ENCODE measurements at places on chromosomes 11 and 22.

GRCh38 chr11:27721264-27722116 is 21.2 kb upstream of the BDNF start:
- DNase-seq: no peak

GRCh38 chr11:63917692-63918506 is 935 bp upstream of the RCOR2 start:
- peak; percentile 33 for DNase-seq

GRCh38 chr11:37092487-37092886 is 494.5 kb upstream of the RAG2 start:
- DNase-seq: no peak

DNA sequence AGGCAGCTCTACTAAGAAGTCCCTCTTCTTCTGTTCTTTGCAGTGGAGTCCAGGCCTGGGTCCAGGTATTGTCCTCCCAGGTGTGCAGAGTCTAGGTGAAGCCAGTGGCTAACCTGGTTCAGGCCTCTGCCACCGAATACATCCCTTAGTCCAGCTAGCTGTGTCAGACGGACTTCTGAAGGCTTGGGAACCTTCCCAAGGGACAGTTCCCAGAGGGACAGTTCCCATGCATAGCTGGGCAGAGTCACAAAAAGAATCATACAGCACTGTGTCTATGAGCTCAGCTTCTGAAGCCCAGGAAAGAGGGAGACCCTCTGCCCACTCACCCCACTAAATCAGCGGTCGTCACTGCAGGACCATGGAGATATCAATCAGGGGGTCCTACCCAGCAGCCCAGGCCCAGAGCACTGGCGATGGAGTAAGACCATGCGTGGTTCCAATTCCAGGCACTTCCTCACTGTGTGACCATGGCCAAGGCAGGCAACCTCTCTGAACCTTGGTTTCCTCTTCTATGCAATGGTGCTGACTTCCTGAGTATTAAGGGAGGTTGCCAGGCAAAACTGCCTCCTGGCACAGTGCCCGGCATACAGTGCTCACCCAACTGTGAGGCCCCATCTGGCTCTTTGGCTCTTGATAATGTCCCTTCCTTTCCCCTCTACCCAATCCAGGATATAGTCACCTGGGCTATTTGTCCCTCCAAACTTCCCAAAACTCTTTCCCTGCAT is 3.4 kb downstream of the MS4A10 start:
- no peak for DNase-seq

GRCh38 chr22:30866216-30866615 is 102.4 kb downstream of the MORC2 start:
- no peak for DNase-seq

- DNase-seq: no peak
Observed at GRCh38 chr11:20003351-20003750, 156.9 kb downstream of the DBX1 start.

GRCh38 chr11:72303179-72303578 is 59.2 kb upstream of the PHOX2A start:
- DNase-seq: no peak

DNA sequence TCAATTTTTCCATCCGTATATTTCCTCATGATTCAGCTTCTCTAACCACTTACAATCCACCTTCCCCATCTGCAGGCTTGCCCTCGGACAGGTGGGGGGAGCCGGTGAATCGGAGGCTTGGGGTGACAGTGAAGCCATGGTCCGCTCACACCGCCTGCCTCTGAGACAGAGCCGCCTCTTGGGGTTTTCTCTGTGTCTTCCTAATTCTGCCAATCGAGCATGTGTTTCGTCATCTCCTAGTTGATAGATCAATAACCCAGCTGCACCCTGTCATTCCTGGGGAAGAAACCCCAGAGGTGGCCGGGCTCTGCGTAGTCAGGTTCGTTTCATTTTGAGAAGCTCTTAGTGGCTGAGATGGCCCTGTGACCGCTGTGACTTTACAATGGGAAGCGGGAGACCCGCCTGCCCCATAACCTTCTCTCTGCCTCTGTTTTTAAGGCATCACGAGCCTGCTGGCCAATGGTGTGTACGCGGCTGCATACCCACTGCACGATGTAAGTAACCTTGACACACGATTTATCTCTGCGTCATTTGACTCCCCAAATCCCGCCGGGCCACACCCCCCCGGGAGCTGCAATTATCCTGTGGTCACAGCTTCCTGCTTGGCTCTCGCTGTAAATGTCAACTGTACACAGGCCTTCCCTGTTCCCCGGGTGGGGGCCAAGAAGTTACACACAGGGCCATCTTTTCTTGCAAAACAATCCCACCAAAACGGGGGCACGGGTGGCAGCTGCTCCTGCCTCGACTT is 33.3 kb downstream of the ANO1 start:
- DNase-seq: peak; percentile 5

DNA sequence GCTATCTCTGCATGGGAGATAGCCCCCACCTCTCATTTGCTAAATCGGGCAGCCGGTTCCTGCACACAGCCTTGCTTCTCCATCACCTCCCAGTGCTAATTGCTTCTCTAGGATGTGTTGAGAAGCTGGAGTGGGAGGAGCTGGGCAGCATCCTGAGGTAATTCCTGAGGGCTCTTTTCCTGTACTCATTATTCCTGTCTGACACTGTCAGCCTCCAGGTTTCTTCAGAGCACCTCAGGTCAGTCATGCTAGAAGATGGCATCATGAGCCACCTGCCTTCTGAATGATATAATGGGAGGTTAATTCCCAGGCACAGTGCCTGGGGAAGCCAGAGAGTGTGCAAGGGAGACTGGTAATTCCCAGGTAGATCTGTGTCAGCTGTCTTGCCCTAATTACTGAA is 133.0 kb downstream of the RAB38 start:
- no peak for DNase-seq

GRCh38 chr11:47587039-47587716 is 700 bp downstream of the FAM180B start:
- no peak for DNase-seq

DNA sequence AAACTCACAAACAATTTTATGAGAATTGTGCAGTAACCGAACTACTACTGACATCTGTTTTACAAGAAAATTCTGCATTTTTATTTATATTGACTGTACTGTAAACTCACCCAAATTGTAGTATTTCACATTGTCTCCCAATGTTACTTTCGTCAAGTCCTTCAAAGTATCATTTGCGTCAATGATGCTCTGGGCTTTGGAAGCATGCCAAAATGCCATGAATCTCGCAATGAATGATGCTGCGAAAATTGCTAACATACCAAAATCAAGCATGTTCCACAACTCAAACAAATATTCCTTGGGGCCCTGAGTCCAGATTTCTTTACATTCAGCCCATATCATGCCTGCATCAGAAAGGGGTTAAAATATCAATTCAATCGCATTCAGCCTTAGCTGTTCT is 107.6 kb downstream of the TRPC6 start:
- DNase-seq: no peak

DNA sequence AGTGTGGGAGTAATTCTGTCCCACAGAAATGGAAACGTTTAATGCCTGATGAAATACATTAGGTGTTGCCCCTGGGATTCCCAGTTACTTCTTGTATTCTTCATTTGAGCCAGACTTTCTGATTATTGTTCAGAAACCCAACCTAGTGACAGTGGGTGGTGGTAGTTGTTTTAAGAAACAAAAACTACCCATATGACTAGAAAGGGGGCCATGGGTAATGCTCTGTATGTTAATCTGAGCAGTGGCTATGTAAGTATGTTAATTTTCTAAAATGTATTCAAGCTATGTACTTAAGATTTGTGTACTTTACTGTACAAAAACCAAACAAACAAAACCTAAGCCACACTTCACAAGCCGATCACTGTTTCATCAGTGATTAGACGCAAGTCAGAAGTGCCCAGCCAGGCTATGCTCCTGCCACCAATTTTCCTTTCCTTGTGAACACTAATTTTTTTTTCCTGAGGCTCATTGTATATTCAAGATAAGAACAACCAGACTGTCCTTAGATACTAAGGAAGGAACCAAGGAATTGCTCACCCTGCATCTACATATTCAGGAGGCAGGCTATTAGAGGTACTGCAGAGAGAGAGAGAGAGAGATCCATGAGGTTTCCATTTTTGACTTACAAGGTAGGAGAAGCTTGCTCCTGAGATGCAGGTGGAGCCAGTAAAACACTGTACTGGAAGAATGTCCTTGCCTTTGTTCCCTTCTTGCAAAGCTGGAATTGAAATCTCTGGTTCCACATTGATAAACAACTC is 122.7 kb downstream of the DBX1 start:
- no peak for DNase-seq

GRCh38 chr11:91857179-91857578 is 367.4 kb upstream of the FAT3 start:
- DNase-seq: no peak

DNA sequence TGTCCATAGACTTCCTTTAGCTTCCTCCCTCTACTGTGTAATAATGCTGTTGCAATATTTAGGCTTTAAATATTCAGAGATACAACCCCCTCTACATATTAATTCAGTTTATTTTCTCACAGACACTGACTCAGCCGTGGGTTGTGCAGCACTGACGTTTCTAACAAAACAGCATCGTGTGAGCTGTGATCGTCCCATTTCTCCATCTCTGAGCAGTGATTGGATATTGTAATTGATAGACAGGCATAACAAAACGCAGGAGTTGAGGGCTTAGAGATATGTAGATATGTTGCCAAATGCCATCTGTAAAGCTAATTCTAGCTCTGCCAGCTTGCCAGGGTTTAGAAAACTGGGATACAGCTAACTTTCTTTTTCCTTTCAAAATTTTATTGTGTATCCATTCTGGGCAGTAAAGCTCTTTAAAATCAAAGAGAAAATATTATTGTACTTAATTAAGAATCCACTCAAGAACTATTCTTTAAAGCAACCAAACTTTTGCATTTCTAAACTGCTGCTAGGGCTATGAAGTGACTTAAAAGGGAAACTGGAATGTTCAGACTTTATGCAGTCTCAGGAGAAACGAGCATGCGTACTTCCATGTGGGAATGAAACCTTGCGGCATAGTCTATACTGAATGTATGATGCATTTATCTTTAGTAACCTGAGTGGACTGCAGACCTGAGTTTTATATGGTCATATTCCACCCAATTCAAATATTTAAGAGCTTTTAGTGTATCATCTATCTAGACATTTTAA is 22.7 kb downstream of the BTBD10 start:
- DNase-seq: no peak

DNA sequence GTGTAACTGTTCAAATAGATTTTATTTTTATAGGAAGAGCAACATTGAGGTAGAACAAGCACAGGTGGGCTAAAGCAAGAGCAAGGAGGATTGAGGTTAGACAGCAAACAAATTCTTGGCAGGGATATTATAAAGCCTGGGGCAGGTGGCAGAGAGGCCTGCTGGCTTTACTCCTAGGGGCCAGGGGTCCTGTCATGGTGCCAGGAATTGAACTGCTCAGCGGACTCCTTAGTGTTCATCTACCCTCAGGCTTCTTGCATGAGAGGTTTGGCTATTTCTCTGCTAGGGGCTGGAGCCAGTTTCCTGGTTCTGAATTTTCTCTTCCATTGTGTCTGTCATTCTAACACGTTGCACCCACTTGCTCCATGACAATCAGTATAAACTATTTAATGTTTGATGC is 217.2 kb upstream of the NCAM1 start:
- DNase-seq: no peak

GRCh38 chr11:68396516-68396915 is 64.0 kb upstream of the PPP6R3 start:
- no peak for DNase-seq

DNA sequence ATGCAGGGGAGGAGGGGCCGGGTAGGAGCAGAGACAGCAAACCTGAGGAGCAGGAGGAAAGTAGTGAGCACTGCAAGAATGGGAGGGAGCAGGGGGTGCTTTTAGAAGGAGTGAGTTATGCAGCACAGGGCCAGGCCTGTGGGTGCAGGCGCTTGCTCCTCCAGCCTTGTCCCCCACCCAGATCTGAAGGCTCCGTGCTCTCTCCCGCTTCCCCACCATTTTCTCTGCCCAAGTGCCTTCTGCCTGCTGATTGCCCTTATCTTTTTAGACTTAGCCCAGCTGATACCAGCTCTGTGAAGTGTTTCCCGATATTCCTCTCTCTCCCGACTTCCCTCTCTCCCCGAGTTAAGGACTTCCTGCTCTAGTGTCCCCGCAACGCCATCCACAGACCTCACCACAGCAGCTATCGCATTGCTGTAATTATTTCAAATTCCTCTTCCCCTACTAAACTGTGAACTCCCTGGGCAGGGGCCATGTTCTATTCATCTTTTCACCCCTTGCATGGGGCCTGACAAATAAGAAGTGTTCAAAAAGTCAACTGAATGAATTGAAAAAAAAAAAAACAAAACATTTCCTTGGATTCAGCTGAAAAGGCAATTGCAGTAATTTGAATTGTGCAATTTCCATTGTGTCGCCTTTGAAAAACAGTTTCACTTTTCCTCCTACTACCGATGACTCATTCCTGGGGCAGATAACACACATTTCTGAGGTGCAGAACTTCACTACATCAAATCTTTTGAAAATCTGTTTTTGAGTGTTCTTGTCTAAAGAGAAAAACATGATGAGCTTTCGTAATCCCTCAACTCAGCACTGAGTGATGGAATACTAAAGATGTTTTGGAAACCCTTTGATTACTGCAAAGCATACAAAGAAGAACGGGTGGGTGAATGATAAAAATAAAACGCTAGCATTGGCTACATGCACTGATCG is 69.7 kb upstream of the BMAL1 start:
- DNase-seq: peak; percentile 48

- DNase-seq: no peak
Observed at GRCh38 chr11:45593992-45594391, 71.4 kb downstream of the CHST1 start.

DNA sequence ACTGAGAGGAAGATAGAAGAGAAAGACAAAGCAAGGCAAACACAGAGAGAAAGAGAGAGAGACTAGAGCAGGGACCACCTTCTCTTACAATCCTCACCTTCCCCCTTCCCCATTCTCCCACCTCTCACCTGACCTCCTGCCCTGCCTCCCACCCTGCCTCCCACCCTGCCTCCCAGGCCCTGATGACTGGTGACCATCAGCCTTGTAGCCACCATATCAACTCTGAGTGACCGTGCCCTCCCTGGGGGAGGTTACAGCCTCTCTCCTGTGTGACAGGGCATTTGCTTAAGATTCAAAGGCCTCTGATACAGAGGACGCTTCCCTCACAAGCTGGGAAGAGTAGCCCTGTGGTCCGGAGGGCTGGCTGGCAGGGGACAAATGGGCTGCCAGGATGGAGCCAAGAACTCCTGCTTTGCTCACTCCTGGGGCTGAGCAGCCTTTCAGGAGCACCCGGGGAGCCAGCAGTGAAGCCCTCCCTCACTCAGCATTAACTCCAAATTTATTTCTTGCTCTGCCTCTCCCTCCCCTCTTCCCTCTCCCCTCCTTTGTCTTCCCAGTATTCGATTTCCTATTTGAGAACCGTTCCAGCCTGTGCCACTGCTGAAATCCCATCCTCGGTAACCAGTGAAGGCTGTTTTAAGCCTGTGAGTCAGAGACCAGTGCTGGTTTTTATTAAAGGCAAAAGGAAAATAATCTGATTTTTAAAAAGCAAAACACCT is 125.2 kb upstream of the SYT13 start:
- DNase-seq: no peak

GRCh38 chr11:1029051-1029450 is 7.5 kb downstream of the MUC6 start:
- no peak for DNase-seq

- DNase-seq: no peak
Observed at GRCh38 chr22:47064416-47064815, 302.0 kb downstream of the TBC1D22A start.

- no peak for DNase-seq
Observed at GRCh38 chr11:69921128-69922014, 102.2 kb upstream of the FGF3 start.
